Suppressor macrophage treated with lipopolysaccharide for 1 hour (primary cell): ENCODE measurements at places on chromosomes 3 and 15.

GRCh38 chr15:64398575-64398974 lies 10.9 kb downstream of the TRIP4 start:
- no peak for DNase-seq

- DNase-seq = no peak
These were observed 104.4 kb downstream of the PPP2R3A start for GRCh38 chr3:136069933-136070332.

DNA sequence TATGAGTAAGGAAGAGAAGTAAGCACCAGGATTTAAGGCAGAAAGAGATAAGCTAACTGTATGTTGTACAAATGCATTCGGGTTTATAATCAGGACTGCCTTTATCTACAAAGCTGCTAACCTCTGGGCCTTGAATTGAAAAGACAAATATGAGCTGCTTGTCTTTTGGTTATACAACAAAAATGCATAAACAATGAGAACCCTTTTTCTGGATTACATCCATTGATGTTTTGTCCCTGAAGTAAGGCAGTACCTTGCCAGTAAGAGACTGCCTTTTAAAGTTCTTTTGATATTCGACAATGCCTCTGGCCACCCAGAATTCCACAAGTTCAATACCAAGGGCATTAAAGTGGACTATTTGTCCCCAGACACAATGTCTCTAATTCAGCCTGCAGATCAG lies 280.7 kb downstream of the ZNF621 start:
- DNase-seq = no peak

- peak; percentile 67 for DNase-seq
These were observed 16.0 kb downstream of the SEC61A1 start for GRCh38 chr3:128068156-128068620.

DNA sequence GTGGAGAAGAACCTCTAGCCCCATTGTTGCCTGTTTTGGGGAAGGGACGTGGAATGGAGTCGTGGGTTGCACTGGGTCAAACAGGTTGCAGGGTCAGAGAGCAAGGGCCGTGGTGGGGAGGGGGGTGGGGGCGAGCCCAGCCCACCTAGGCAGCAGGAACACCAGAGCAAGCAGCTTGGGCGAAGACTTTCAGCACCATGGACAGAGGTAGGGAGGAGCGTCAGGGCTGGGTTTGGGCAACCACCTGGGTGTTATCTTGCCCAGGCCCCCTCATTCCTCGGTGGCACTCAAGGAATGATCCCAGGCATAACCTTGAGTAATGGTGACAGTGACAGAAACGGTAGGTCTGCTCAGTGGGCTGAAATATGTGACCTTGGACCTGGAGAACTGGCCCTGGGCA lies 45.9 kb upstream of the TMEM115 start:
- DNase-seq = peak; percentile 46

DNA sequence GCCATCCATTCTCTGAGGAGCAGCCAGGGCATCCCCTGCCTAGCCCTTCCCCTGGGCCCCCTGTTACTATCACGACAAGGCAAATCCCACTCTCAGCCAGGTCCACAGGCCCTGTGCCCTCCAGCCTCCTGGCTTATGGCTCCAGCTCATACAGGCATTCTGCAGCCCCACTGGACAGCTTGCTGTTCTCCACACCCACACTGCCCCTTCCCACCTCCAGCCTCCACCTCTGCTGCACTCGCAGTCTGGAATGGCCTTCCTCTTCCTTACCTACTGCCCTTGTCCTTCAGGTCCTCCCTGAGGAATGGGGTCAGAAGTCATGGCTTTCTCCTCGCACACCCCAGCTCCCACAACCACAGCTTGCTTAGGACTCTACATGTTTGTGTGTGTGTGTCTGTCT lies 40.4 kb downstream of the CCDC33 start:
- DNase-seq = no peak

DNA sequence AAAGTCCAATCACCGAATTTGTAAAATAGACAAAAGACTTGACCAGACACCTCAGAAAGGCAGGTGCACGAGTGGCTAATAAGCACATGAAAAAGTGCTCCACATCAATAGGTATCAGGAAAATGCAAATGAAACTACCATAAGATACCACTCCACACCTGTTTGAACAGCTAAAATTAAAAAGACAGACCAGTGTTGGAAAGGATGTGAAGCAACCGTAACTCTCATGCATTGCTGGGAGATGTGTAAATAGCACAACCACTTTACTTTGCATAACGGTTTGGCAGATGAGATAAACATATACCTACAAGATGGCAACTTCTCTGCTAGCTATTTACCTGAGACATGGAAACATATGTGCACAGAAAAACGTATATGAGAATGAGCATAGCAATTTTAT lies 56.9 kb downstream of the CADPS start:
- no peak for DNase-seq

DNA sequence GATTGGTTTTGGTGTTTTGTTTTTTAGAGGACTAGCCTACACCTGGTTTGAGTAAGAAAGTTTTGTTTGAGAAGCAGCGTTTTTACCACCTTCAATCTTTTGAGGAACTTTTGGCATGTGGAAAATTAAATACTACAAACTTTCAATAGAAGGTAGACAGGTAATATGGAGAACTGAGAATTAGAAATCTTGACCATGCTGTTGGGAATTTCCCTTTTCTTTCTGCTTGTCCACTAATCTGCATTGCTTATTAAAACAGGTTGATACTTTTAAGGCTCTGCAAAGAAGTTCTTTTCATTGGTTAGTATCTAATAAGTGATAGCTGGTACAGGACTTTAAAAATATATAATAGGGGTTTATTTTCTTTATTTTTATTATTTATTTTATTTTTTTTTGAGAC lies 31.9 kb downstream of the UBE2E1 start:
- DNase-seq = no peak

GRCh38 chr3:122183893-122184590 lies 574 bp downstream of the CASR start:
- DNase-seq = no peak

DNA sequence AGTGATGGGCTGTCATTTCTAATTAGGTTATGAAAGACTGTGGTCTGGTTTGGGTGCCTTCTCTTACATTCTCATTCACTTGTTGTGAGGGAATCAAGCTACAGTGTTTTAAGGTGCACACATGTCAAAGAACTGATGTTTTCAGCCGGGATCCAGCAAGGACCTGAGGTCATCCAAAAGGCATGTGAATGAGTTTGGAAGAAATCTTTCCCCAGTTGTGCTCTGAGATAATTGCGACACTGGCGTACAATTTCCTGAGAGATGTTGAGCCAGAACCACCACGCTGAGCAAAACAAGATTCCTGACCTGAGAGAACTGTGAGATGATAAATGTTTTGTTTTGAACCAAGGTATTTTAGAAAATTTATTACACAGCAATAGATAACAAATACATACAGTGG lies 295.3 kb upstream of the SLITRK3 start:
- DNase-seq = no peak

- no peak for DNase-seq
These were observed 8.3 kb upstream of the ANKDD1A start for GRCh38 chr15:64903326-64903950.

DNA sequence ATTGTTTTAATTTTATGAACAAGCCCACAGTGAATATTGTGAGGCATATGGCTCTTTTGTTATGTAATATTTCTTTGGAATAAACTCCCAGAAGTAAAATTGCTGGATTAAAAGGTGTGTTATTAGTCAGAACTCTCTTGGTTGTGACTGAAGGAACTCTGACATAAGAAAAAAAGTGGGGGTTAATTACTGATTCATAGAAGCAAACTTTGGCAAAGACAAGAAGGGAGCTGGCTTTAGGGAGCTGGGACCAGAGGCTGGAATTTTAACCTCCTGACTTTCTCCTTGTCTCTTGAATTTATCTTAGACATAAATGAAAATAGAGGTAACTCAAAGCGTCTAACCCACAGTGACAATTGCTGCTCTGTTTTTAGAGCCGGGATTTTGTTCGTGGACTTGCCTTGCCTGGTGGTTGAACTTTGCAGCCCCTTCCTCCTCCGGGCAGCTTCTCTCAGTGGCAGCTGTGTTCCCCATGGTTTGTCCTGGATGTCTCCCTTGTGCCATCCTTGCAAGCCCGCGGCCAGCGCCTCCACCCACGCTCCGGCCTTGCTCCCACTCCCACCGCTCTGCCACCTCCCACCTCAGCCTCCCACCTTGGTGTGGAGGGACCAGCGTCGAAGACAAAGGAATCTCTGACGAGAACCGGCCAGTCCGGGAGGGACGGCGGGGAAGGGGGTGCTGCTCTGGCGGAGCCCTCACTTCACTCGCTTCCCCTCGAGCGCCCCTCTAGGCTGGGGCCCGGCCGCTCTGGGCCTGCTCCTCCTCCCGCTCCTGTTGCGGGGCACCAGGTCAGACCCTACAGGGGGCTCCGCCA lies 28.0 kb downstream of the ARHGAP31 start:
- peak; percentile 61 for DNase-seq

- no peak for DNase-seq
These were observed 10.6 kb upstream of the WNT7A start for GRCh38 chr3:13890377-13891016.

DNA sequence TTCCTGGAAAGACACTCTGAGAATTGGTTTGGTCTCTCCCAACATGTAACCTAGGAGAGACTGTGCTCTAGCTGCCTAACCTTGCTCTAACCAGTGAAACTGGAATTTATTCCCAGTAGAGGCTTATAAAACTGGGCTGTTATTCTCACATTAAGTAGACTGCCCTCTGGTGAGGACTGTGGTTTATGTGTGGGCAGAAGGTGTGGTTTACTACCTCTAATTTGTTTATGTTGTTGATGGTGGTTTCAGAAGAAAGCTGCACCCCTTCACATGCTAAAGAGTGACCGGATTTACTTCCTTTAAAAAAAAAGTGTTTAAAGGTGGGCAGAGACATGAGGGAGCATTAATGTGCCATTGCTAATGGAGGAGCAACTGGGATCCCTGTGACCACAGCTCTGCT lies 273.2 kb downstream of the MECOM start:
- DNase-seq = no peak

- no peak for DNase-seq
These were observed 50.7 kb downstream of the PROS1 start for GRCh38 chr3:93923006-93923405.

- peak; percentile 44 for DNase-seq
These were observed 9.3 kb downstream of the STRA6 start for GRCh38 chr15:74193299-74193718.

- peak; percentile 76 for DNase-seq
These were observed 67.4 kb downstream of the NUP210 start for GRCh38 chr3:13352621-13353131.

DNA sequence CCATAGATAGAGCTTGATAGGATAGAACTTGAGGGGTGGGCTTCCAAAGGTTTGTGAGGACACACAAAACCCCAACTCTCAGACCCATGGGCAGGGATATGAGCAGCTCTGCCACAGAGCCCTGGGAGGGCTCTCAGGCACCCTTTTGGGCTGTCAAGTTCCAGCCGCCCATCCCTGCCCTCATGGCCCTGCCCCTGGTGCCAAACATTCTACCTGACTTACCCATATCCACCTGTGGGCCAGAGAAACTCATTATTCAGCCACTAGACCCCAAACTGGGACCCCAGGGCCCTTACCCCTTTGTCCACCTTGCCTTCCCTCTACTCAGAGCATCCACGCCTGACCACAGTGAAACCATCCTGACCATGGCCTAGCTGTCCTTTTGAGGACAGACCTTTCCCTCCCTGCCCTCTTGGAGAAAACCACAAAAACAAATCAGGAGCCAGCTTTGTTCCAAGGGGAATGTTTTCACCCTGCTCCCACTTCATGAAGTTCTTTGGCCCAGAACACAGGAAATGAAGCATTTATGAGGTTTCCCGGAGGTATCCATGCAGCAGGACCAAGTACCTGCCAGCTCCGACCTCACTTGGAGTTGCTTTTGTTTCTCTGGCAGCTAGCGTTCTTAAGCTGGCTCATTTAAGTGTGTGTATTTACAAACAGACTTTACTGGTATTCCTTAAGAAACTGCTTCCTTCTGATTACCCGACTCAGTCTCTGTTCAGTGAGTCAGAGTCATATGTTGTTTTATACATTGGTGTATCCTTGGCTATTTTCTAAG lies 34.2 kb upstream of the GALNT15 start:
- no peak for DNase-seq

DNA sequence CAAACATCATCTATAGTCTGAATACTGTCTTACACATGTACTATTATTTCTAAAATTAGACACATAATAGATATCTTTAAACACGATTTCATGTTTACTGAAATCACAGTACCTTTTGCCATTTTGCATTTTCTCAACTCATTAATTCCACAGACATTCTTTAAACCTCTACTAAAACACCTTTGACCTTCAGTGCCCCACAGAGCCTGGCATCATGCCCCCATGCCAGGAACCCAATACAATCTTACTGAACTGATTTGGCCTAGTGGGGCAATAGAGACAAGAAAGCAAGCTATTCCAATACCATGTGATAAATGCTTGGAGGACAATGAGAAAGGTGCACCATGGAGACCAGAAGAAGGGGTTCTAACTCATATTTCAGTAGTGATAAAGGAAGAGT lies 19.3 kb upstream of the GUCA1C start:
- no peak for DNase-seq

DNA sequence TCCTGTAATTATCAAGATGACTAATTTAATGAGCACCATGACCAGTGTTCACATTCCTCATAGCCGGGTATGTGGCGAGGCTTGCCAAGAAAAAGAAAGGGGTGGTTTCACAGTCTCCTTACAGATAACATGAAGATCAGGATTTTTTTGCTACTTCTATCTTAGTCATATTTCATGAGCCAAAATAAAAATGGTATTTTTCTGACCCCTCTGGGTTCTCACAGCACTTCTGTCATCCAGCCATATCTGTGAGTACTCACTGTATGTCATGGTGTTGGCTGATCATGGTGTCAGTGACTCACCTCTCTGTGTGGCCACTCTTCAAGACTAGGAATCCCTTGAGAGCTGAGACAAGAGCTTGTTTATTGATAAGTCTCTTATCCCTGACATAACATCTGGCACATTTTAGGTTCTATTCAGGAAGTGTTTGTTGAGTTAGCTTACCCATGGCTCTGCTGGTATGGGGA lies 130.5 kb upstream of the LMCD1 start:
- DNase-seq = no peak

DNA sequence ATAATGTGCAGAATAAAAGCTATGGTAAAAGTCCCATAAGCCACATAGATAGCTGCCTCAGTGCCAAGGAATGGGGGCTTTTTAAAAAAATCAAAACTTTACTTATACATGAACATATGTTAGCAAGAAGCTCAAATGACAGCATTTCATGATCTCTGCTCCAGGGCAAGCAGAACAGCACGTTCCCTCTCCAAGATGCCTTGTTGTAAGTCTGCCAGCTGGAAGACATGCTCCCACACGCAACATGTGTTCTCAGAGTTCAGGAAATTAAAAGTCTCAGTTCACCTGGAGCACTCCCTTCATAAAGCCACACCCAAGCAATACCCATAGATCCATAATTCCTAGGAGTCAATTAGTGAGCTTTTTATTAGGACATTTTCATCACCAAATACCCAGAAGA lies 52.2 kb downstream of the ABI3BP start:
- no peak for DNase-seq
